ENCODE measurements at places on chromosomes 5 and 9. TPM values are rescaled to one million over a fixed set of nuclear protein-coding genes. Genes with fewer than 3 reads are reported as not detected.

OLFM1 gene
- 3.5 TPM for total RNA-seq

NUTM2F gene
- not detected for total RNA-seq

SLC27A6 gene
- 7.9 TPM for total RNA-seq

PHF24 gene
- total RNA-seq = 0.47 TPM

INSYN2B gene
- total RNA-seq = not detected

C5orf58 gene
- not detected for total RNA-seq

WDR38 gene
- not detected for total RNA-seq

SPINK5 gene
- total RNA-seq = not detected

PLAC8L1 gene
- total RNA-seq = 2.6 TPM

GRCh38 chr5:139494832-139495231 lies 12.3 kb upstream of the STING1 start:
- no peak for DNase-seq
- no peaks in the 10 kb centered on the region for H3K27me3 ChIP-seq
- no peaks in the 10 kb centered on the region for H3K36me3 ChIP-seq
- H3K4me1 ChIP-seq = peaks cover 9% of the 10 kb centered on the region
- no peak overlapping the region for H3K4me3 ChIP-seq

DNA sequence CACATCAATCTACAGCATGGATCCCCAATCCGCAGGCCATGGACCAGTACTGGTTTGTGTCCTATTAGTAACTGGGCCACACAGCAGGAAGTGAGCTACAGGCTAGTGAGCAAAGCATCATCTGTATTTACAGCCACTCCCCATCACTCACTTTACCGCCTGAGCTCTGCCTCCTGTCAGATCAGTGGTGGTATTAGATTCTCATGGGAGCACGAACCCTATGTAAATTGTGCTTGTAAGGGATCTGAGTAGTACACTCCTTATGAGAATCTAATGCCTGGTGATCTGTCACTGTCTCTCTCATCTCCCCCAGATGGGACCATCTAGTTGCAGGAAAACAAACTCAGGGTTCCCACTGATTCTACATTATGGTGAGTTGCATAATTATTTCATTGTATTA lies 212.7 kb upstream of the FAM174A start:
- no peaks in the 10 kb centered on the region for H3K27me3 ChIP-seq
- no peak overlapping the region for H3K27ac ChIP-seq
- no peaks in the 10 kb centered on the region for H3K4me1 ChIP-seq
- no peak overlapping the region for H3K4me3 ChIP-seq
- DNase-seq = no peak
- H3K36me3 ChIP-seq = no peaks in the 10 kb centered on the region

- no peaks in the 10 kb centered on the region for H3K4me1 ChIP-seq
- H3K27me3 ChIP-seq = no peaks in the 10 kb centered on the region
- no peak overlapping the region for H3K27ac ChIP-seq
- DNase-seq = no peak
These were observed 115.3 kb downstream of the TLE4 start for GRCh38 chr9:79687131-79687447.

- no peaks in the 10 kb centered on the region for H3K36me3 ChIP-seq
- no peak overlapping the region for H3K4me3 ChIP-seq
- DNase-seq = no peak
- H3K27me3 ChIP-seq = no peaks in the 10 kb centered on the region
These were observed 51.9 kb upstream of the NMUR2 start for GRCh38 chr5:152456815-152457443.

GRCh38 chr5:132496631-132497487 lies 6.3 kb upstream of the IRF1 start:
- H3K4me1 ChIP-seq = peaks cover 23% of the 10 kb centered on the region
- H3K36me3 ChIP-seq = no peaks in the 10 kb centered on the region
- peak overlapping the region; percentile 90 for H3K27ac ChIP-seq
- H3K4me3 ChIP-seq = peak overlapping the region; percentile 85

GRCh38 chr9:136368190-136368589 lies 4.6 kb upstream of the DNLZ start:
- H3K4me3 ChIP-seq = no peak overlapping the region
- H3K4me1 ChIP-seq = peaks cover 16% of the 10 kb centered on the region
- H3K27ac ChIP-seq = no peak overlapping the region
- H3K27me3 ChIP-seq = no peaks in the 10 kb centered on the region
- H3K36me3 ChIP-seq = no peaks in the 10 kb centered on the region

- H3K4me1 ChIP-seq = no peaks in the 10 kb centered on the region
- no peak overlapping the region for H3K27ac ChIP-seq
- no peaks in the 10 kb centered on the region for H3K27me3 ChIP-seq
These were observed 212.4 kb downstream of the TMEM232 start for GRCh38 chr5:110514030-110514429.

GRCh38 chr5:72013766-72014624 lies 93.3 kb upstream of the MAP1B start:
- no peaks in the 10 kb centered on the region for H3K27me3 ChIP-seq
- peak overlapping the region; percentile 45 for H3K27ac ChIP-seq
- no peak overlapping the region for H3K4me3 ChIP-seq
- H3K4me1 ChIP-seq = peaks cover 16% of the 10 kb centered on the region
- DNase-seq = no peak

All from HCT116 (cell line).